DND-41 (cell line): ENCODE measurements at places on chromosomes 11 and 22.
A peak's percentile ranks its signal among the peaks of the same experiment; 100 is the strongest.

DNA sequence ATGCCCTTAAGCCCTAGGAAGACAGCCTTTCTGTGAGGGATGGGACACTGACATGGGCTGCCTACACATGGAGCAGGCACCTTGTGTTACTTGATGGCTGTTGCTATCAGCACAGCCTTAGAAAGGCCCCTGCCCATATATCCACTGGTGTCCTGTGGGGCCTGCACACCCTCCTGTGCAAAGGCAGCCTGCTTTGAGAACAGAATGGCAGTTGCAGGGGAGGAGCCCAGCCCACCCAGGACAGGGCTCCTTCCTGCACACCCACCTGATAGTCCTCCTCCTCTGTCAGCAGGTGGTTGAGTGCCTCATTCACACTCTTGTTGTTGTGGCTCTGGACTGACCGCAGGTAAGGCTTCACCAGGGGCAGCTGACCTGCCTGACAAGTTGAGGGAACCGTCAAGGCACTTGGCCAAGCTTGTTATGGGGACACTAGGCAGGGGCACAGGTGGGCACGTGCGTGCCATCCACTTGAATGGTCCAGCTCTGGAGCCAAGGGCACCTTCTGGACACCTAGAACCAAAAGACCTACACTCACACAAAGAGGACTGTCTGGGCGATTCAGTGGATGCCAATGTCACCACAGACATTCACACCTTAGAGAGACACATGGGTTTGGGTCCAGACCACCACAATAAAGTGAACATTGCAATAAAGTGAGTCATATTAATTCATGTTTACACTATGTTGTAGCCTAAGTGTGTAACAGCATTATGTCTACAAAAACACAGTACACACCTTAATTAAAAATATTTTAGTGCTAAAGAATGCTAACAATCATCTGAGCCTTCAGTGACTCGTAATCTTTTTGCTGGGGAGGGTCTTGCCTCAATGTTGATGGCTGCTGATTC lies 9.4 kb upstream of the SLC25A1 start:
- no peak overlapping the region for H3K4me3 ChIP-seq
- H3K4me1 ChIP-seq: no peaks in the 10 kb centered on the region
- 0 out of 2 replicates have a peak, but pooled peaks cover 2% of the 10 kb centered on the region for H3K36me3 ChIP-seq
- DNase-seq: no peak
- no peaks in the 10 kb centered on the region for H3K27me3 ChIP-seq

GRCh38 chr11:15716550-15716949 lies 601.8 kb downstream of the INSC start:
- no peak for DNase-seq
- H3K27me3 ChIP-seq: no peaks in the 10 kb centered on the region
- no peaks in the 10 kb centered on the region for H3K4me1 ChIP-seq
- no peak overlapping the region for H3K27ac ChIP-seq
- H3K4me3 ChIP-seq: no peak overlapping the region

DNA sequence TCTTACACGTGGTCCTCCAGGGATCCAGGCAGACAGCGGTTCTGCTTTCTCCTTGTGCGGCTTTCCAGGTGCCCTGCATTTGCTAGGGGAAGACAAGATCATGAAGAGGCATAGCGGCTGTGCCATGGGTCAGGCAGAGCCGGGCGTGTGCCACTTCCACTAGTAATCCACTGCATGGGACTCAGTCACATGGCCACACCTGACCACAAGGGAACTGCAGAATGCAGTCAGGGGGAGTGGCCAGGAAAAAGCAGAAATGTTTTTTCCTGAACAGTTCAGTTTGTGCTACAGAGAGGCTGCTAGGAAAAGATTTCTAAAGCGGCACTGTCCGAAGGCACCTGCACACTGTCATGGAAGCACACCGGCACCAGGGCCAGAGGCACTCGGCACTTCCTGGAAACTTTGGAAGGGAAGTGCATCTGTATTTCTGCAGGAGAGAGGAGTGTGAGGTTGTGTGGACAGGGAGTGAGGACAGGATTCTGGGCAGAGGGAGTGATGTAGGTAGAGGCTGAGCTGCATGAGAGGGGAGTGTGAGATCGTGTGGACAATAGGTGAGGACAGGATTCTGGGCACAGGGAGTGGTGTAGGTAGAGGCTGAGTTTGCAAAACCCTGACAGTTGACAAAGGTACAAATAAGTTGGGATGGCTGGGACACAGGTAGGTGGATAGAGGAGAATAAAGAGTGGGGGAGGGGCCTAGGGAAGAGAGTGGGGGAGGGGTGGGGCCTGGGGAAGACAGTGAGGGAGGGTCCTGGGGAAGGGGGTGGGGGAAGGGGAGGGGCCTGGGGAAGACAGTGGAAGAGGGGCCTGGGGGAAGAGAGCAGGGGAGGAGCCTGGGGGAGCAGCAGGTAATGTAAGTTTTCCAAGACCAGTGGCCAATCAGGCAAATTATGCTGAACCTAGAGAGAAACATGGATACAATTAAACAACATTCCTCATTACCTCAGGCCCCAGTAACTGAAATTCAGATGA lies 1436.3 kb downstream of the TBC1D22A start:
- H3K36me3 ChIP-seq: no peaks in the 10 kb centered on the region
- DNase-seq: no peak
- no peak overlapping the region for H3K4me3 ChIP-seq
- peaks cover 7% of the 10 kb centered on the region for H3K4me1 ChIP-seq

DNA sequence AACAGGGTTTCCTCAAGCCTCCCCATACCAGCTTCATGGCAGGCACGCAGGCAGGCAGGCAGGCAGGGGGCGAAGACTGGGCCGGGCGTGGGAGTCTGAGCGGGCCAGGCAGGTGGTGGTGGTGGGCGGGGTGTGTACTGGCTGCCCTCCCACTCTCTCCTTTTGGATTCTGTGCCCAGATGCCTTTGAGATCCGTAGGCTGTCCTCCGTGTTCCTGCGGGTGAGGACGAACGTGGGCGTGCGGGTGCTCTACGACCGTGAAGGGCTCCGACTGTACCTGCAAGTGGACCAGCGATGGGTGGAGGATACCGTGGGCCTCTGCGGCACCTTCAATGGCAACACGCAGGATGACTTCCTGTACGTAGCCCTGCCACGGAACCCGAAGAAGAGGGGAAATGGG lies 23.0 kb downstream of the OTOG start:
- H3K4me3 ChIP-seq: no peak overlapping the region
- DNase-seq: no peak
- H3K27me3 ChIP-seq: peaks cover 6% of the 10 kb centered on the region
- no peaks in the 10 kb centered on the region for H3K36me3 ChIP-seq
- no peaks in the 10 kb centered on the region for H3K4me1 ChIP-seq
- no peak overlapping the region for H3K27ac ChIP-seq

GRCh38 chr11:113334183-113334582 lies 19.8 kb downstream of the TTC12 start:
- H3K4me1 ChIP-seq: no peaks in the 10 kb centered on the region
- no peak overlapping the region for H3K4me3 ChIP-seq
- H3K27ac ChIP-seq: no peak overlapping the region
- no peaks in the 10 kb centered on the region for H3K36me3 ChIP-seq

- no peak overlapping the region for H3K4me3 ChIP-seq
- no peak for DNase-seq
- H3K36me3 ChIP-seq: no peaks in the 10 kb centered on the region
- no peaks in the 10 kb centered on the region for H3K27me3 ChIP-seq
Measured at GRCh38 chr11:28735511-28735910, 627.3 kb downstream of the METTL15 start.

GRCh38 chr22:40010746-40011145 lies 16.0 kb downstream of the FAM83F start:
- no peak for DNase-seq
- H3K4me3 ChIP-seq: no peak overlapping the region
- H3K27ac ChIP-seq: no peak overlapping the region

DNA sequence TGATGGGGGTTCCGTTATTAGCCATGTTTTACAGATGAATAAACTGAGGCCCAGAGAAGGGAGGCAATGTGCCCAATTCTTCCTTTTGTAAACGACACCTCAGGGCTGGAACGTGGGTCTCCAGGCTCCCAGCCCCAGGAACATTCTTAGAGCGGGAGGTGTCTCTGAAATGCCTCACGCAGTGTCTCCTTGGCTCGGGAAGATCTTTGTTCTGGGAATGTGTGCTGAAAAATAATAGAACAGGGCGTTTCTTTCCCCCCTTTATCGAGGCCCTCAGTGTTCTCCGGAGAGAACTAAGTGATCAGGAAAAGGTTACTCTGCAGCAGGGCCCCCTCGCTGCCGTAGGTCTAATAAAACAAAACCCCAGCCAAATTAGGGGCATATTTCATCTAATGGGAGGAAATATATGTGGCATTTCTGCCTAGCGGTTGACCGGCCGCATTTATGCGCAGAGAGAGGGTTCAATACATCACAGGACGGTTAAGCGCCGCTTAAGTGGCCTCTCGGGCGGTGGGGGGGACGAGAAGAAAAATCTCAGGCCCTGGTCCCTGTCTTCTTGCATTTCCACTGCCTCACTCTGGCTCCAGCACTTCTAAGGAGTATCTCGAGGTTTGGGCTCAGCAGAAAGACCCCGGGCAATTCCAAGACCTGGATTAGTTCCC lies 564.3 kb downstream of the MN1 start:
- H3K27me3 ChIP-seq: peaks cover 8% of the 10 kb centered on the region
- no peak for DNase-seq
- no peaks in the 10 kb centered on the region for H3K36me3 ChIP-seq
- H3K4me1 ChIP-seq: no peaks in the 10 kb centered on the region
- H3K4me3 ChIP-seq: no peak overlapping the region

DNA sequence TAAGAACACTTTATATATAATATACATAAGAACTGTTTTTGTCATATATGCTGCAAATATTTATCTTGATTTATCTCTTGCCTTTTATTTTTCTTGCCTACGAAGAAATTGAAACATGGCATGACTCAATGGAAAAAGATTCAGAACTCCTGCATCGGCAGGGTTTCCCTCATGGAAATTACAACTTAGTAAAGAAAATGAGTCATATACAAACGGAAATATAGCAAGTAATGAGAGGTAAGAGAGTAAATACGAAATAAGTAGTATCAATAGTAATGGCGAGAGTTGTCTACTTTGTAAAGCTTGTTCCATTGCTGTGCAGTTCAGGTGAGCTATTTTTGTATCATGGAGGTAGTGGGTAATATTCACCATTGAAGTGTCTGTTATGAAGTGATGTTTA lies 350.4 kb downstream of the DDX10 start:
- H3K27ac ChIP-seq: no peak overlapping the region
- H3K36me3 ChIP-seq: no peaks in the 10 kb centered on the region
- no peak overlapping the region for H3K4me3 ChIP-seq
- no peaks in the 10 kb centered on the region for H3K27me3 ChIP-seq

GRCh38 chr11:118921929-118922744 lies 3.6 kb downstream of the BCL9L start:
- H3K36me3 ChIP-seq: peaks cover 21% of the 10 kb centered on the region; the same call in 1 of the 2 replicates
- H3K27ac ChIP-seq: peak overlapping the region; percentile 66
- H3K27me3 ChIP-seq: no peaks in the 10 kb centered on the region
- DNase-seq: no peak

GRCh38 chr22:38257181-38257580 lies 15.6 kb downstream of the TMEM184B start:
- DNase-seq: no peak
- H3K4me3 ChIP-seq: no peak overlapping the region
- no peaks in the 10 kb centered on the region for H3K36me3 ChIP-seq
- no peak overlapping the region for H3K27ac ChIP-seq
- H3K27me3 ChIP-seq: no peaks in the 10 kb centered on the region
- no peaks in the 10 kb centered on the region for H3K4me1 ChIP-seq

GRCh38 chr11:13223112-13223511 lies 54.5 kb upstream of the BMAL1 start:
- H3K36me3 ChIP-seq: no peaks in the 10 kb centered on the region
- H3K27ac ChIP-seq: no peak overlapping the region
- peaks cover 21% of the 10 kb centered on the region for H3K27me3 ChIP-seq
- DNase-seq: no peak

DNA sequence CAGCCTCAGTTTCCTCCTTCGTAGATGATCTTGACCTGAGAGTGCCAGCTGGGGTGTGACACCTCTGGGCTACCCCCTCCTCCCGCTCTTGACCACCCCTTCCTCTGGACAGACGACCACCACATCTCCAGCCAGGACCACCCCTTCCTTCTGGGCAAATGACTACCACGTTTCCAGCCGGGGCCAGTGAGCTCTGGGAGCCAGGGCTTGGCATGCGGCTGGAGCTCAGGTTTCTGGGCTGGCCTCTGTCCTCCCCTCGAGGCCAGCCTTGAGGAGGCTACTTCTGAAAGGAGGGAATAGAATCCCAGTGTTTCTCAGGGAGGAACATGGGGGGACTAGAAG lies 120.9 kb downstream of the KCNQ1OT1 start:
- no peak overlapping the region for H3K27ac ChIP-seq
- H3K4me3 ChIP-seq: no peak overlapping the region
- H3K36me3 ChIP-seq: no peaks in the 10 kb centered on the region
- no peaks in the 10 kb centered on the region for H3K27me3 ChIP-seq

- H3K4me1 ChIP-seq: no peaks in the 10 kb centered on the region
- no peaks in the 10 kb centered on the region for H3K27me3 ChIP-seq
- no peak for DNase-seq
- no peak overlapping the region for H3K27ac ChIP-seq
Measured at GRCh38 chr11:107583629-107584195, 7.2 kb upstream of the ELMOD1 start.

- no peak for DNase-seq
- H3K27ac ChIP-seq: no peak overlapping the region
- H3K4me3 ChIP-seq: no peak overlapping the region
- no peaks in the 10 kb centered on the region for H3K4me1 ChIP-seq
Measured at GRCh38 chr22:32123657-32124056, 35.4 kb downstream of the C22orf42 start.

- no peak for DNase-seq
- H3K27me3 ChIP-seq: no peaks in the 10 kb centered on the region
- H3K4me3 ChIP-seq: no peak overlapping the region
- no peaks in the 10 kb centered on the region for H3K4me1 ChIP-seq
- H3K27ac ChIP-seq: no peak overlapping the region
Measured at GRCh38 chr11:102546923-102547471, 16.4 kb upstream of the MMP7 start.

GRCh38 chr11:79273781-79274180 lies 167.0 kb downstream of the TENM4 start:
- H3K27me3 ChIP-seq: peaks cover 5% of the 10 kb centered on the region
- H3K36me3 ChIP-seq: no peaks in the 10 kb centered on the region
- H3K4me3 ChIP-seq: no peak overlapping the region
- no peaks in the 10 kb centered on the region for H3K4me1 ChIP-seq
- no peak overlapping the region for H3K27ac ChIP-seq

GRCh38 chr11:72665911-72666472 lies 8.2 kb downstream of the PDE2A start:
- no peaks in the 10 kb centered on the region for H3K4me1 ChIP-seq
- no peak overlapping the region for H3K4me3 ChIP-seq
- DNase-seq: no peak
- no peaks in the 10 kb centered on the region for H3K36me3 ChIP-seq
- H3K27ac ChIP-seq: no peak overlapping the region

- H3K27ac ChIP-seq: no peak overlapping the region
- H3K4me1 ChIP-seq: no peaks in the 10 kb centered on the region
- DNase-seq: no peak
- no peaks in the 10 kb centered on the region for H3K36me3 ChIP-seq
Measured at GRCh38 chr11:72602250-72602904, 71.8 kb downstream of the PDE2A start.

DNA sequence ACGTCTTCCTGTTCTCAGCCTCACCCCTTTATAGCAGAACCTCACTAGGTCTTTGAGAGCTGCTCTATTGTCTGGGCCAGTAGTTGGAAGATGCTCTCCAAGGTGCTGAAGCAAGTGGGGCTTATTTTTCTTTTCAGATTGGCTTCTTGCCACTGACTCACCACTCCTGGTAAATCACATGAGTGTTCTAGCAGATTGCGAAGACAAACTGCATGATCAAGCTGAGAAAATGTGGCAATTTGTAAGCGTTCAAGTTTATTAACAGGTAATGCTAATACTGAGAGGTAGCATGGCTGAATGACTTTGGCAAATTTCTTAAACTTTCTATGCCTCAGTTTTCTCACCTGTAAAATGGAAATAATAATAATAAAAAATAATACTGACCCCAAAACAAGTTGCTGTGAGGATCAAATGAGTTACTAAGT lies 59.2 kb downstream of the CACNG2 start:
- peaks cover 4% of the 10 kb centered on the region for H3K27me3 ChIP-seq
- no peak overlapping the region for H3K4me3 ChIP-seq
- no peaks in the 10 kb centered on the region for H3K36me3 ChIP-seq
- H3K4me1 ChIP-seq: no peaks in the 10 kb centered on the region
